Foreskin keratinocyte (primary cell): ENCODE measurements at places on chromosomes 7 and 10.

- no peak for DNase-seq
Observed at GRCh38 chr7:102415685-102416225, 17.6 kb upstream of the ORAI2 start.

- DNase-seq: peak; percentile 82
Observed at GRCh38 chr10:61902445-61903220, 1.1 kb downstream of the ARID5B start.

DNA sequence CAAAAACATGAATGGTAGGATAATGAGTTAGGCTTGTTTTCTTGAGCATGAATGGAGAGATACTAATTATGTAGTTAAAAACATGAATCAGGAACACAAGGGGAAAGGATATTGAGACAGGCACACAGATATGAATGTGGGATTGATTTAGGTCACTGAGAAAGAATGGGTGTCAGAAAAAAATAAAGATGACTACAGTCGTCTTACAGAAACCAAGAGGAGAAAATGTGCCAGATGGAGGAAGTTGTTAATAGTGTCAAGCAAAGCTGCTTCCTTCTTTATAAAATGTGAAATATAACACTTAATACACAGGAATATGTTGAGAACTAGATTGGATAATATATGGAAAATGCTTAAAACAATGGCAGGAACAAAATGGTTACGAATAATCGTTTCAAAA is 173.3 kb upstream of the BET1 start:
- no peak for DNase-seq

GRCh38 chr10:110859973-110860376 is 11.8 kb upstream of the PDCD4 start:
- DNase-seq: no peak

DNA sequence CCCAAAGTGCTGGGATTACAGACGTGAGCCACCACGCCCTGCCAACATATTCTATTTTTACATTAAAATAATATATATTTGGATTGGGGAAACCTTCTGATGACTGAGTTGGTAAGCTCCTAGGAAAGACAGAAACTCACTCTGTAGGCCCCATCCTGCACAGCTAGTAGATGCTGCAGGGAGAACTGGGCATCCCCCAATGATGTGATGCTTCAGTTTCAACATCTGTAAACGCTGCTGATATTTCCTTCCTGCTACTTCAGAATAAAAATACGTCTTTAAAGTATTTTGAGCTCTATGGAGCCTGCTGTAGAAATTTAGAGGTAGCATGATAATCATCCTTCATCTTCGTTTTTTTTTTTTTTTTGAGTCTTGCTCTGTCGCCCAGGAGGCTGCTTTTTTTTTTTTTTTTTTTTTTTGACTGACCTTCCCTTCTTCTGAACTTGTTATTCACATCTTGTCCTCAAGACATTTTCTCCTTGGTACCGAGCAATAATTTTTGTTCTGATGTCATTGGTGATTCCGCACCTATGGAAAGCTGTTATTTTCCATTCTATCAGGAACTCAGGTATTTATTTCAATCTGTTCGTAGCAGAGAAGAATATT is 21.8 kb upstream of the INPP5F start:
- DNase-seq: no peak

DNA sequence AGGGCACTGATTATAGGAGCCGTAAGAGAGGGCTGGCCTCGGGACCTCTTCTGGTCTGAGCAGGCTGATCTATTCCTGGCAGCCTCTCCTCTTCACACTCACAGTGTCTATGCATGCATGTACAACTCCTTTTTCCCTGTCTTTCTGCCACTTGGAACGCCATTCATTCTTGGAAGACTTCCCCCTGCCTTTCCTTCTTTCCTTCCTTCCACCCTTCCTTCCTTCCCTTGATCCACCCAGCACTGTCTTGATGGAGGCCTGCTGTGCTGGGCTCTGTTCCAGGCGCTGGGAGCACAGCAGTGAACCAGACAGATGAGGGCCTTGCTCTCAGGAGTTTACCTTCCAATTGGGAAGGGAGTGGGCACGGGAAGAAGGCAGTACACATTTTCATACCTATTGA is 114.8 kb downstream of the SH3PXD2A start:
- DNase-seq: no peak

GRCh38 chr10:70964245-70964644 is 75.9 kb upstream of the PCBD1 start:
- DNase-seq: no peak
